T-helper 2 cell (primary cell): ENCODE measurements at places on chromosomes 2 and 18.

DNA sequence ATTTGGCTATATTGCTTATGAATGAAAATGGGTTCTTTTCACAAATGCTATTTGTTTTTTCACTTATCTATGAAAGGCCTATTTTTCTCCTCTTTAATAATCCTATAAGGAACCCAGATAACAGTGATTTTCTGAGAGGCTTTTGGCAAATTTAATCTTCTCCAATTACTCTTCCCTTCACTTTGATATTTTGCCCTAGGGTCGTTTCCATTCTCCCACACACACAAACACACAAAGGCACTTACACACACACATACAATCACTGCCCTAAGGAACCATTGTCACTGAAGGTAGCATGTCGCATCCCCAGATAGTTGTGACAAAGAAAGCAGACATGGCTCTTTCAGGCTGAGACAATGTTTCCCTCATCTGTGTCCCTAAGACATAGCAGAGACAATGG lies 170.1 kb upstream of the PGAP1 start:
- no peak for DNase-seq

DNA sequence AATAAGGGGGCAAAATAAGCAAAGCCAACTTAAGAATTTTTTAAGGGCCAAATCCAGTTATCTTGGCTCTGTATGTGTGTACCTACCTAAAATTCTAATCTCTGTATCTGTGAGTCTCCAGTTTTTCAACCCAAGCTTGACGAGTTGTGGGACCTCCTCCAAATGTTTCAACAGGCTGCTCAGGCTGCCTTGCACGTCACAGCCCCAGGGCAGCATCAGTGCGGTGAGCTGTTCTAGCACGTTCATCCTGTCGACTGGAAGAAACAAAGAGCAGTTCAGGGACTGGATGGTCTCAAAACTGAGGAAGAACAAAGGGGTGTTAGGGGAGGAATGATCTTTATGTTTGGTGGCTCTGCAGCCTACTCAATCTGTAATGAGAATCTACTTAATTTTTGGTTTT lies 29.4 kb downstream of the NLRC4 start:
- DNase-seq, result no peak

- DNase-seq, result peak; percentile 49
Measured at GRCh38 chr2:219252900-219253752, at the start of gene TUBA4B. Gene TUBA4B (plus strand): TSS chr2:219253243. CDS start chr2:219253408, 165 bp downstream.

- DNase-seq, result no peak
Measured at GRCh38 chr2:27033253-27033852, 588 bp downstream of the TMEM214 start.

- peak; percentile 68 for DNase-seq
Measured at GRCh38 chr18:63161761-63162195, 157.8 kb downstream of the BCL2 start.

DNA sequence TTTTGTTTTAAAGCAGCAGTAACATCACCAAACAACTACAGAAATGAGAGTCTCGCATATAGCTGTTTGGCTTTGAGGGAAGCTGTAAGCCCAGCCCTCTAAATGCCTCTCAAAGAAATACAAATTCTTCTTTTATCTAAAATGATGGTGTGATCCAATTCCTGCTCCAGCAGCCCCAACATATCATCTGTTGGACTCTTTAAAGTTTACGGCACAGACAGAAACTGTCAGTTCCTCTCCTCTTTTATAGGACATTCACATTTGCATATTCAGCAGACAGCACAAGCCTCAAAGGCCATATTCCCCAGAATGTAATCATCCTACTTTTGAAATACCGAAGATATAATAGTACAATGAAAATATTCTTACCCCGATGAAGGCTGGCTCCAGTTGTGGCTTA lies 216.9 kb upstream of the REV1 start:
- DNase-seq, result no peak

DNA sequence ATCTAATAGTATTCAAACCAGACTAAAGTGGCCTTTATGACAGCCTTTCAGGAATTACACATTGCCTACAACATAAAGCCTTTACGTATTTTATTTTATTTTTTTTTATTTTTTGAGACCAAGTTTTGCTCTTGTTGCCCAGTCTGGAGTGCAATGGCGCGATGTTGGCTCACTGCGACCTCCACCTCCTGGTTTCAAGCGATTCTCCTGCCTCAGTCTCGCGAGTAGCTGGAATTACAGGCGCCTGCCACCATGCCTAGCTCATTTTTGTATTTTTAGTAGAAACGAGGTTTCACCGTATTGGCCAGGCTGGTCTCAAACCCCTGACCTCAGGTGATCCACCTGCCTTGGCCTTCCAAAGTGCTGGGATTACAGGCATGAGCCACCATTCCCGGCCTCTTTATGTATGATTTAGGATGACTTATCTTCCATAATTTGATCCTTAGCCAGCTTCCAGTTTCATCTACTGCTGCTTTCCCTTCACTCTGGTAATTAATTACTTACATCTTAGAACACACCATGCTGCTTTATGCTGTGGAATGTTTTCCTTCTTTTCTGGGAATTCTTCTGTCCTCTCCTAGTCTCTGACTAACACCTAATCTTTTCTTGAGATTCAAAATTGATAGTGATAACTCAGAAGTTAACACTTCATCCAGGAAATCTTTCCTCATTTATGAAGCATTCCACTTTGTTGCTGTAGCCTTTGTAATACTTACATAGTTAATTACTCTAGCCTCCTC lies 2.6 kb downstream of the USP14 start:
- no peak for DNase-seq

DNA sequence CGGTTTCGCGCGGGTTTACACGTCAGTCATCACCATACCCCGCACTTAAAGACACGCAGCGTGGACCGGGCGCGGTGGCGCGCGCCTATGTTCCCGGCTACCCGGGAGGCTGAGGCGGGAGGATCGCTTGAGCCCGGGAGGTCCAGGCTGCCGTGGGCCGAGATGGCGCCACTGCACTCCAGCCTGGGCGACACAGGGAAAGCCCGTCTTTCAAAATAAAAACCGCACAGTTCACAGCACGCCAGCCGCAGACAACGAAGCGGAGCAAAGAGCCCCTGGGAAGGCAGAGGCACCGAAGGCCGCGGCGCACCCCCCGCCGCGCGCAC lies 328 bp downstream of the DTYMK start:
- no peak for DNase-seq
